CMK (cell line): ENCODE measurements at places on chromosomes 3 and 15.

DNA sequence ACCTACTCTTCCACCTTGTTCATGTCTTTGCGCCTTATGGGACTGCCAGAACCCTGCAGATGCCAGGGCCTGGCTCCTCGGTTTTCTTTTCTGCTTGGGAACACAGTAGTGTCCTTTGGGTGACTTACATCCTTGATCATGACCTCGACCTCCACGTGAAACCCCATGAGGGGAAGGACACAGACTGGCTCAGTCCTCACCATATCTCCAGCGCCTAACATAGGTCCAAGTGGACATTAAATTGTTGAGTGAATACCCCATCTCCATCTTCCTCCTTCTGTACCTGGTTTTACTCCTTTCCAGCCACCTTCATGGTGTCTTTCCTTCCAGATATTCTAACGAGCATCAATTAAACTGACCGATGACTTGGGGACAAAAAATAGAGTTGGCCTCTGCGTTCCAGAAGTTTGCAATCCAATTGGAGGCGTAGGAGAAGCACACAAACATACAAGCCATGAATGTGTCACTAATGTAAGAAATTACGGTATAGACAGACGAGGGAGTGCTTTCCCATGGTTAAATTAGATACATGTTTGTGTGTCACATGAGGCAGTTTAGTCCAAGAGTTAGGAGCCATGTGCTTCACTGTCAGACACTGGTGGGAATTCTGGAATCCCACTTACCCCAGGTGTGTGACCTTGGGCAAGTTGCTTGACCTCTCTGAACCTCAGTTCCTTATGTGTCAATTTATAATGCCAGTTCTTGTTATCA is 907 bp upstream of the HERC1 start:
- no peak for DNase-seq

GRCh38 chr3:34957677-34958076 is 681.6 kb upstream of the ARPP21 start:
- DNase-seq: no peak

- no peak for DNase-seq
Observed at GRCh38 chr15:52247461-52247860, 48.1 kb downstream of the MYO5C start.

DNA sequence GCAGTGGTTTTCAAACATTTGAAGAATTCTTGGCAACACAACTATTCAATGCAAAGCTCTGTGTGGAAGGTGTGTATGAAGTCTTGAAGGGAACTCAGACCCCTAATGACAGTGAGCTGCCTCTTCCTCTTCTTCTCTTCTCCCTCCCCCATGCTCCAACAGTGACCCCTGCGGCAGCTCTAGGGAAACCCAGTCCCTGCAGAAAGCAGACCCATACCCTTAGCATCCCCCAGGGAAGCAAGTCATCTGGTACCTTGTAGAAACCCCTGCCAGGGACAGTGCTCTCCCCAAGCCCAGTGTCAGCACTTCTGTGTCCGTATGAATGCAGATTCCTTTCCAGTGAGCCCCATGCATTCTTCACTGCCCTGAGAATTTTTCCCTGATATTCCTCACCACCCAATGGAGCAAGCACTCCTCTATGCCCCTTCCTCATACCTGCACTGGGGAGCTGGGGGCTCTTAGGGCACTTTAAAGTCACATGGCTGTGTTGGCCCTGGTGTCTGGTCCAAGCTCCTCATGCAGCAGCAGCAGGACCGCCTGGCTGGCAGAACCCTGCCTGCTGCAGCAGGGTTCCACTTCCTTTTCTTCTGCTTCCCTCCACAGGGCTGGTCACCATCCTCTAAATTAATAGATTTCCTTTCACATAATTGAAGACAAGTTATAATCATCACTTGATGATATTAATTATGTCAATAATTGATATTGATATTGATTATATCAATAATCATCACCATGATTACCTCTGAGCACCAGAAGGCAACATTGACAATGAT is 442.5 kb downstream of the EPHB1 start:
- DNase-seq: no peak

DNA sequence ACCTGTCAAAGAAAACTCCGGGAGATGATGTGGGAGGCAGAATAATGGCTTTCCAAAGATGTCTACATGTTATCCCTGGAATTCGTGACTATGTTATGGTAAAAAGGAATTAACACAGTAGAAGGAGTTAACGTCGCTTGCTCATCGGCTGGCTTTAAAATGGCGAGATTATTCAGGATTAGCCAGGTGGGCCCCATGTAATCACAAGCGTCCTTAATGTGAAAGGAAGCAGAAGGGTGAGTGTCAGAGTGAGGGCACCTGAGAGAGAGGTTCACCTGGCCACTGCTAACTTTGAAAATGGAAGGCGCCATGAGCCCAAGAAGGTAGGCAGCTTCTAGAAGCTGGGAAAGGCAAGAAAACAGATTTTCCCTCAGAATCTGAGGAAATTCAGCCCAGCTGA is 557.2 kb downstream of the EPHB1 start:
- no peak for DNase-seq

GRCh38 chr3:173943264-173943663 is 545.7 kb downstream of the NLGN1 start:
- no peak for DNase-seq

- DNase-seq: no peak
Observed at GRCh38 chr3:20769430-20769829, 583.4 kb upstream of the SGO1 start.

DNA sequence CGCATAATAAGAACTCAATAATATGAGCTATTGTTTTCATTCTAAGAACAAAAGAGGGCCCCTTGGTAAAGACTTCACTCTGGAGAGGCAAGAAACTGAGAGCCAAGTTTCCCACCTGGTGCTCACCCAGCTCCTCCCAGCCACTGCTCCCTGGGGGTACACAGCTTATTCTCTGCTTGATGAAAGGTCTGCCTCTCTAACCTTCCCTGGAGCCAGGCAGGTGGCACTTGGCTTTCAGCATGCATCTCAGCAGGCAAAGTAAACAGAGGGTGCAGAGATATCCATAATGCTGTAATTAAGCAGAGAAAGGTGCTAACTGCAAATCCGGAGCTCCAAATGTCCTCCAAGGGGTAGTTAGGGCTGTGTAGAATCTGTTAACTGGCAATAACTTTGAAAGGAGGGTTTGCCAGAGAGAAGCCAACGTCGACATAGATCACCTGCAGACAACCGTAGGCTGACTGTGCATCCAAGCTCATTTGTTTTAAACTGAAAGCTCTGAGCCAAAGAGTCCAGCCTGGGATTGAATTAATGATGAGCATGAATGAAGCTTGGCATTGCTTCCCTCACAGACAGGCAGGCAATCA is 159.6 kb upstream of the PROK2 start:
- DNase-seq: no peak

DNA sequence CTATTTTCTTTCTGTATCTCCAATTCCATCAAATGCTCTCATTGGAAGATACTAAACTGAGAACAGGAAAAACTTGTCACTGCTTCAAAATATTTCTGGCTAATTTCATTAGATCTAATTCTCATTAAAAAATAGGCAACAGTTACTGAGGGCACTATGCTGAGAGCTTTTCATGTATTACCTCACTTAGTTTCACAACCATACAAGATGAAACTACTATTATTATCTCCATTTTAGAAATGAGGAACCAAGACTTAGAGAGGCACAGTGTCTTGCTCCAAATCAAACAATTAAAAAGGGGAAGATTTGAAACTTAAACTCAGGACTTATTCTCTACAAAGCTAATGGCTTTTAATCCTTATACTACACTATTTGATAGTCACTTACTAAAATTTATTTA is 7.2 kb upstream of the OTOL1 start:
- DNase-seq: no peak

GRCh38 chr15:48880070-48880634 is 2.2 kb downstream of the EID1 start:
- DNase-seq: no peak

GRCh38 chr3:50656417-50657195 is 18.1 kb upstream of the DOCK3 start:
- DNase-seq: no peak

DNA sequence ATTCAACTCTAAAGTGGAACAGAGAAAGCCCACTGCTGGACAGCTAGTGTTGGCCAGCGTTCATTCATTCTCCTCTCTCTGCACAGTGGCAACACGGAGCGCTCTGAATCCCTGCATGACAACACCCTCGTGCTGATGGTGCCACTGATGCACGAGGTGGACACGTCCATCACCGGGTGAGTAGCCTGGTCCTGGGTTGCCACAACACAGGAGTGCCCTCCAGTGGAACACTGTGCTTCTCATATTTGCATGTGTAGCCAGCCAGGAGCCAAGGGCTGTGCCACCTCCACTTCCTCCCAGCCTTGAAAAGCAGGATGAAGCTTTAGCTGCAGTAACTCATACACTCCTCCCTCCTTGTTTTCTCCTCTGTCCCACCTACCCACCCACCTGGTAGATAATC is 120.0 kb upstream of the CTDSPL start:
- no peak for DNase-seq

GRCh38 chr3:126347543-126348161 is 9.6 kb downstream of the KLF15 start:
- no peak for DNase-seq

DNA sequence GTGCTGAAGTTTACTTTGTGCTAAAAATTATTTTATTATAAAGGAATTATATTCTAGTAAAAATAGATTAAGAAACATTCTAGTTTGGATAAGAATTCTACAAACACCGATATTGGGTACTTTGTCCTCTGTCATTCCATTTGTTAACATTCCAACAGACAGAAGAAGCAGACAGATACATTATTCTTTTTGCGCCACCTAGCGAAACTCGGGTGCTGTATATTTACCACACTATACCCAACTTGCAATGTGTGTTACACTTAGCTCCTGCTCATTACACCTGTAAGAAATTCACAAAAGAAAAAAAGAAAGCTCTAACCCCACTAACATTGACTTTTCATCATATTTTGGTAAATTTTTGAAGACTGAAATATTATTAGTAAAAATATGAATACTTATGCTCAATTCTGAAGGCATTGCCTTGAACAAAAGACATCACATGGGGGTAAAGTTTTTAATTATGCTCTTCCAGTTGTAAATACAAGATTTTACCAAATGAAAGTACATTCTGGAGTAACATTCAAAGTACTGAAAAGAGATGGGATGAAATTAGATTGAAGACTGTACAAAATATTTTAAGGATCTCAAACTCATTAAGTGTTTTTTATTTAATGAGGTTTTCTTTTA is 136.5 kb upstream of the MLF1 start:
- no peak for DNase-seq

DNA sequence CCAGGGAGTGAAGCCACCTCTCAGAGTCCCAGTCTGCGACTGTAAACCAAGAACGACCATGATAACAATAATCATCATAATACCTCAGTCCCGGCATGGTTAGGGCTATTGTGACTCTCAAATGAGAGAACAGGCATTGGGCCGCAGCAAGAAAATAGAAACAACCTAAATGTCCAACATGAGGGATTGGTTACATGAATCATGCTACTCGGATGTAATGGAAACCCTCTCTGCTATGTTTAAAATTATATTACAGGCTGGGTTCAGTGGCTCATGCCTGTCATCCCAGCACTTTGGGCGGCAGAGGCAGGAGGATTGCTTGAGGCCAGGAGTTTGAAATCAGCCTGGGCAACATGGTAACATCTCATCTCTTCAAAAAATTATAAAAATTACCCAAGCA is 2.8 kb downstream of the CPN2 start:
- no peak for DNase-seq

DNA sequence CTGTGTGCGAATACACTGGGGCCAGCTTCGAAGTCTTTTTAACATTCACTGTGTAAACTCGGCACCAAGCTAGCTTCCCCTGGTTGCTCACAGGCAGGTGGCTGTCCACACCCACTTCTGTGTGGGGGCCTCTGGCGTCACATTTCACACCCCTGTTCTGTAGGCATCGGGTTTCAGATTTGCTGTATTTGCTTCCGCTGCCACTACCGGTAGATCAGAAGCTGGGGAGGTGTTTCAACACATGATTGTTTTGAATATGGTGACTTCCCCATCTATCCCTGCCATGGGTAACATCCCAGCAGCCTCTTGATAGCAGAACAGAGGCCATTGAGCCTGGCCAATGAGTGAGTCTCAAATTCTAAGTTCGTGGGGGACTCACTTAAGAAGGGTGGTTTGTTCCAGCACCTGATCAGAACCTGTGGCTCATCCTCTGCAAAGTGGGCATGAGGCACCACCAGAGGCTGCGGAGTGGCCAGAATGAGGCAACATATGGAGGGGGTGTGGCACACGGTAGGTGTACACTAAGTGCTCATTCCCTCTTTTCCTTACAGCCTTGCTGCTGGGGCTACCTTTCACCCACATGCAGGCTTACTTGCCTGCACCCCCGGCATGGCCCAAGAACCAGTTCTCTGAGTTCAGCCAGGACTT is 61.5 kb downstream of the IQSEC1 start:
- no peak for DNase-seq

- DNase-seq: no peak
Observed at GRCh38 chr3:52845157-52845556, 10.3 kb upstream of the MUSTN1 start.

GRCh38 chr3:46010519-46011113 is 15.0 kb upstream of the FYCO1 start:
- no peak for DNase-seq
